Dermis microvascular lymphatic vessel endothelial cell (primary cell): ENCODE measurements at places on chromosomes 2 and 18. TPM values are rescaled to one million over a fixed set of nuclear protein-coding genes. Genes with fewer than 3 reads are reported as not detected.

Gene CAPN13
- total RNA-seq, result not detected in 2 replicates

Gene CAVIN2
- total RNA-seq, result 282 and 296 TPM in 2 replicates

Gene AGAP1
- 3.1 and 5.4 TPM in 2 replicates for total RNA-seq

Gene RDH14
- total RNA-seq, result 17.2 and 18.2 TPM in 2 replicates

Gene NBAS
- total RNA-seq, result 69.8 and 72.6 TPM in 2 replicates

Gene HOXD12
- not detected in 2 replicates for total RNA-seq

Gene LIMS4
- total RNA-seq, result 20.8 and 80.8 TPM in 2 replicates

Gene MAB21L4
- total RNA-seq, result not detected in 2 replicates

Gene ITPRIPL1
- 4.0 and 4.4 TPM in 2 replicates for total RNA-seq

Gene KLHL41
- total RNA-seq, result under 0.01 and 0.13 TPM in 2 replicates

Gene MDH1B
- total RNA-seq, result 0.13 TPM in 2 replicates

Gene TMEM169
- 0.13 TPM in 2 replicates for total RNA-seq

Gene INPP5D
- total RNA-seq, result 29.4 and 45.0 TPM in 2 replicates

Gene LAMA1
- 0.13 and 0.25 TPM in 2 replicates for total RNA-seq

Gene ALLC
- not detected in 2 replicates for total RNA-seq
